ENCODE measurements at places on chromosomes 5 and 9.

- DNase-seq, result no peak
These were observed 240.1 kb upstream of the GRAMD2B start for GRCh38 chr5:126182971-126183695.

DNA sequence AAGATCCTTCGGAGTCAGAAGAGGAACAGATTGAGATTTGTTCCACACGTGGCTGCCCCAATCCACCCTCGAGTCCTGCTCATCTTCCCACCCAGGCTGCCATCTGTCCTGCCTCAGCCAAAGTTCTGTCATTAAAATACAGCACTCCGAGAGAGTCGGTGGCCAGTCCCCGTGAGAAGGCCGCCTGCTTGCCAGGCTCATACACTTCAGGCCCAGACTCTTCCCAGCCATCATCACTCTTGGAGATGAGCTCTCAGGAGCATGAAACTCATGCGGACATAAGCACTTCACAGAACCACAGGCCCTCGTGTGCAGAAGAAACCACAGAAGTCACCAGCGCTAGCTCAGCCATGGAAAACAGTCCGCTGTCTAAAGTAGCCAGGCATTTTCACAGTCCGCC, 85.9 kb downstream of the GOLPH3 start:
- DNase-seq, result no peak

GRCh38 chr9:1708219-1708618, 306.9 kb upstream of the SMARCA2 start:
- no peak for DNase-seq

DNA sequence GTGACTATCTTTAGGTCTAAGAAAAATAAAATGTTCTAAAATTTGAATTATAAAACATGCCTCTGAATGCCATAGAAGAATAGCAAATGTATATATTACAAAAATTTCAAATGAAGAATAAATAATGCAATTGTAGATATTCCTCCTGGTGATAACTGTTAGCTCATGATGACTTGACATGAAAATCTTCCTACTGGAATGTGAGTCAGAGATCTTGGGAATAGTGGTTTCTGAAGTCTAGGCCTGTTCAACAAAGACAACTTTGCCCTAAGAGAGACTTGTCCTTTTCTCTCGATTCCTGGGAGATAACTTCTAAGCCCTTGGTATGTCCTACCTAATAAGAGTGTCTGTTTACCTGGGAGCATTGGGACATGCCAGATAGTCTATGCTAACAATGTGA, 746.3 kb upstream of the RIOK2 start:
- no peak for DNase-seq

DNA sequence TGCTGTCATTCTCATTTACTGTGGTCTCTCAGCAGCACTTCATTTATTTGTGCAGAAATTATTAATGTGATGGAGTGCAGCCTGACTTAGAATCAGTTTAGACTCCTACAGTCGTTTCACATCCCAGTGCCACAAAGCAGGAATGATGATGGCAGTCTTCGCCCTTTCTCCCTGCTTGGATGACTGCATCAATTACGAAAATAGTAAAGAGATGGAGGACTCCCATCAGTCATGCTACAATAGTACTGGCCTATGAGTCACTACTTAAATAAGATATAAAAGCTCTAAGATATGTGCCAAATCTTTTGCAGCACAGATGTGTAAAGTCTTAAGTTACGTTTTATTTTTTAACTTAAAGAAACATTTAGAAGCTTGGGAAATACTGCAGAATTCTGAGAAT, 263.9 kb downstream of the CHSY3 start:
- DNase-seq, result no peak

GRCh38 chr9:8644571-8644970, 845.0 kb upstream of the DMAC1 start:
- DNase-seq, result no peak
